ENCODE measurements at places on chromosomes 5 and 9. TPM values are rescaled to one million over a fixed set of nuclear protein-coding genes. Genes with fewer than 3 reads are reported as not detected.
A peak's percentile ranks its signal among the peaks of the same experiment; 100 is the strongest.

GRCh38 chr5:89711526-89711925 is 698.0 kb downstream of the CETN3 start:
- no peaks in the 10 kb centered on the region for H3K36me3 ChIP-seq
- no peak overlapping the region for H3K27ac ChIP-seq
- no peaks in the 10 kb centered on the region for H3K27me3 ChIP-seq
- no peaks in the 10 kb centered on the region for H3K4me1 ChIP-seq

DNA sequence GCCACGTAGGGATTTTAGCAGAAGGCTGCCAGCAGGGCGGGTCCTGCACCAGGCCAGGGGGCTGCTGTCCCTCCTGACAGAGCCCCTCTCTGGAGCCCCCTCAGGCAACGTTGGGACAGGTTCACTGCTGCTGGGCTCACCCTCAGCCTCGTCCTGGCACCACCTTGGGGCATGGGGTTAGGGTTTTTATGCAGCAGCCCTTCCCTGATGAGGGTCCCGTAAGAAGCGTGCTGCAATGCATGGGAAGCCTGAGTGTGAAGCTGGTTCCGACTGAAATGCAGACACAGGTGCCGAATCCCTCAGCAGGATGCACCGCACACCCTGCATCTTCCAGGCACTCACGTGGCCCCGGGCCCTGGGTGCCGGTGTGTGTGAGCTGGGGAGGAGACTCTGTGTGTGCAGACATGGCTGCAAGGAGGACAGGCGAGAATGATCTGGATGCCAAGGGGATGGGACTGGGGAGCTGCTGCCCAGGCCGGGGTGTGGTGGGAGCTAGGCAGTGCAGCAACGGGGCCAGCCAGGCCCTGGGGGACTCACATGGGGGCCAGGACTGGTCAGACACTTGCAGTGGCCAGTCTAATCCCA is 27.1 kb downstream of the ZDHHC11B start:
- peak overlapping the region; percentile 10 for H3K27ac ChIP-seq
- peaks cover 20% of the 10 kb centered on the region for H3K4me1 ChIP-seq
- no peak overlapping the region for H3K4me3 ChIP-seq
- DNase-seq = no peak
- H3K27me3 ChIP-seq = peaks cover 58% of the 10 kb centered on the region

DNA sequence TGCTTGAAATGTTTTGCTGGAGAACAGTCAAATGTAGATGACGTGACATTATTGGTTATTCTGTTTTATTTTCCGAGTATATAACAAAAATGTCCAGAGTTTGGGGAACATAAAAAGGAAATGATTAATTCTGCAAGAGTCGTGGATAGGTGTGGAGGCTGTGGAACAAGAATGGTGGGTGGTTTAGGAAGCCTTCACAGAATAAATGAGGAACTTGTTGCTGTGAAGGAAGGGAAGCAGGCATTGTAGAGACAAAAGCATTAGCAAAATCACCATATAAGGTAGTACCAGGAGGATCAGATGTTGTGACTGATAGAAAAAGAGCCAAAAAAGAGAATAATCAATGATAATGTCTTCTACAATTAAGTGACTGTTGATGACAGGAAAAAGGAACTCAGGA is 66.2 kb upstream of the CNTLN start:
- no peaks in the 10 kb centered on the region for H3K27me3 ChIP-seq
- H3K36me3 ChIP-seq = no peaks in the 10 kb centered on the region

GRCh38 chr9:5263351-5264218 is 32.4 kb downstream of the INSL4 start:
- H3K36me3 ChIP-seq = no peaks in the 10 kb centered on the region
- peaks cover 13% of the 10 kb centered on the region for H3K4me1 ChIP-seq
- H3K27ac ChIP-seq = no peak overlapping the region
- no peaks in the 10 kb centered on the region for H3K27me3 ChIP-seq

- H3K27ac ChIP-seq = no peak within 1 kb of the TSS
- peaks cover 31% of the 10 kb centered on the region for H3K27me3 ChIP-seq
- peak; percentile 54 for DNase-seq
These were observed at the start of gene TRPM6 for GRCh38 chr9:74887041-74887980. Gene TRPM6 (minus strand): TSS chr9:74887921. CDS start chr9:74887856, 65 bp downstream.

DNA sequence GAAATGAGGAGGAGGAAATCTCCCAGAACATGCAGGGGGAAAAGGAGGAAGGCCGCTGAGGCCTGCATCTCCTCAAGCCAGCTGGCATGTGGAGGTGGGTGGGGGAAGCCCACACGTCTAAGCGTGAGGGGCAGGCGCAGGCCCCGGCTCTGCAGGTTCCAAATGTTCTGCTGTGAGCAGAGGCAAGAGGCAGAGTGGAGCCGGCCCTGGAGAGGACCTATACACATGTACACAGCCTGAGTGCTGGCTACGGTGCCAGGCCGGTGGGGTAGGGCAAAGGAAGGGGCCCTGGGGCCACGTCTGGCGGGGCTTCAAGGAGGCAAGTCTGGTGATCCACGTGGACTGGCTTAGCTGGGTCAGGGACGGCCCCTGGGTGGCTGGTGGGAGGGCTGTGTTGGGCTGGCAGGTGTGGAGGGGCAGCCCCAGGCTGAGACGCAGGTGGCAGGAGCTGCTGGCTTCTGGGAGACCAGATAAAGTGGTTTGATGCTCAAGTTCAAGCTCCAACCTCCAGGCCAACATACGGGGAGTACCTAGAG is 26.4 kb downstream of the LPCAT1 start:
- H3K4me1 ChIP-seq = no peaks in the 10 kb centered on the region
- H3K27ac ChIP-seq = no peak overlapping the region
- DNase-seq = no peak
- H3K4me3 ChIP-seq = no peak overlapping the region
- H3K36me3 ChIP-seq = peaks cover 13% of the 10 kb centered on the region

GRCh38 chr9:136854113-136854841 is 2.1 kb downstream of the MAMDC4 start:
- DNase-seq = no peak
- peaks cover 38% of the 10 kb centered on the region for H3K36me3 ChIP-seq
- no peaks in the 10 kb centered on the region for H3K27me3 ChIP-seq
- H3K4me3 ChIP-seq = no peak overlapping the region
- H3K4me1 ChIP-seq = no peaks in the 10 kb centered on the region

DNA sequence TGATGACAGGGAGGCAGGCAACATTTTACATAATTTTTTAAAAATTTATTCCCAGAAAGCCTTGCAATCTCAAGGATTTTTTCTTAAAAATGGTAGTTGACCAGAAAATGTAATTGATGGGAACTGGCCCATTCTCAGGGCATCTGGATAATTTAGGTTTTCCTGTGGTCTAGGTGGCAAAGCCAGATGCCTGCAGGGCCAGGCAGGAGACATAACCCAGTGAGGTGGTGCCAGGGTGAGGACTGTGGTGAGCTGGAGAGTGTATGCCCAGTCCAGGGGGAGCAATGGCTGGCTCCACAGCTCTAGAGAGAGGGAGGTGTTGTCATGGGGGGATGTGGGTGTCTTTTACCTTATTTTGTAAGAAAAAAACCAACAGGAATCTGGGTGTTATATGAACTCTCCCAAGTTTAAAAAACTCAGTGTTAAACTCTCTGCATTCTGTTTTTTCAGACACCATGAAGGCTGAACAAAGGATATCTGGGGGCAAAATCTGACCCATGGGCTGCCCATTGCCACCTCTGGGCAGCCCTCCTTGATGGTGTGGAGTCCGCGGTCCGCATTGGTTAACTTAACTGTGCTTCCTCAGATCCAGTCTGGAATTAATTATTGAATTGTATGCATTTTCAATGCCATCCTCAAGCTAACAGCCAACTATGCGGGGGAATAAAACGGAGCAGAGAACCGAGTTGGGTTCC is 43.9 kb downstream of the BOD1 start:
- H3K4me3 ChIP-seq = peak overlapping the region; percentile 37
- peaks cover 32% of the 10 kb centered on the region for H3K27me3 ChIP-seq
- H3K4me1 ChIP-seq = peaks cover 11% of the 10 kb centered on the region

GRCh38 chr5:76365561-76365960 is 37.5 kb upstream of the IQGAP2 start:
- H3K36me3 ChIP-seq = no peaks in the 10 kb centered on the region
- peaks cover 14% of the 10 kb centered on the region for H3K4me1 ChIP-seq
- H3K27ac ChIP-seq = no peak overlapping the region
- DNase-seq = no peak
- no peaks in the 10 kb centered on the region for H3K27me3 ChIP-seq

GRCh38 chr5:61878471-61878870 is 427.5 kb upstream of the KIF2A start:
- no peaks in the 10 kb centered on the region for H3K36me3 ChIP-seq
- DNase-seq = no peak
- H3K4me1 ChIP-seq = no peaks in the 10 kb centered on the region
- no peak overlapping the region for H3K4me3 ChIP-seq

DNA sequence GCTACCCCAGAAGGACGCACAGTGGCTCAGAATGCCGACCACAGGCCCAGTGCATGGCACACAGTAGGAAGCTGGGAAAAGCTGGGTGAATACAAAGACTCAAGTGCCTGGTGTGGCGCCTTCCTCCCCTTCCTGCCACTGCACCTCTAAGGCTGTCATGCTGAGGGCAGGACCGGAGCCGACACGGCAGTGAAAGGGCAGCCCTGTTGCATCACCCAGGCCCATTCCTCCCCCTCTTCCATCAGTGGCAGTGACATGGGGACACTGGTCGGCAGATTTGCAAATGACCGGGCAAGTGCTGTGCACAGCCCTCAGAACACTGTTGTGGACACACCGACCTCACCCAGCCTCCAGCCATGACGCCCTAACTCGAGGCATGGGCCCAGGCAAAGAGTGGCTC is 84.0 kb downstream of the STK10 start:
- no peak overlapping the region for H3K4me3 ChIP-seq
- H3K36me3 ChIP-seq = peaks cover 6% of the 10 kb centered on the region
- peaks cover 20% of the 10 kb centered on the region for H3K4me1 ChIP-seq
- H3K27me3 ChIP-seq = no peaks in the 10 kb centered on the region

DNA sequence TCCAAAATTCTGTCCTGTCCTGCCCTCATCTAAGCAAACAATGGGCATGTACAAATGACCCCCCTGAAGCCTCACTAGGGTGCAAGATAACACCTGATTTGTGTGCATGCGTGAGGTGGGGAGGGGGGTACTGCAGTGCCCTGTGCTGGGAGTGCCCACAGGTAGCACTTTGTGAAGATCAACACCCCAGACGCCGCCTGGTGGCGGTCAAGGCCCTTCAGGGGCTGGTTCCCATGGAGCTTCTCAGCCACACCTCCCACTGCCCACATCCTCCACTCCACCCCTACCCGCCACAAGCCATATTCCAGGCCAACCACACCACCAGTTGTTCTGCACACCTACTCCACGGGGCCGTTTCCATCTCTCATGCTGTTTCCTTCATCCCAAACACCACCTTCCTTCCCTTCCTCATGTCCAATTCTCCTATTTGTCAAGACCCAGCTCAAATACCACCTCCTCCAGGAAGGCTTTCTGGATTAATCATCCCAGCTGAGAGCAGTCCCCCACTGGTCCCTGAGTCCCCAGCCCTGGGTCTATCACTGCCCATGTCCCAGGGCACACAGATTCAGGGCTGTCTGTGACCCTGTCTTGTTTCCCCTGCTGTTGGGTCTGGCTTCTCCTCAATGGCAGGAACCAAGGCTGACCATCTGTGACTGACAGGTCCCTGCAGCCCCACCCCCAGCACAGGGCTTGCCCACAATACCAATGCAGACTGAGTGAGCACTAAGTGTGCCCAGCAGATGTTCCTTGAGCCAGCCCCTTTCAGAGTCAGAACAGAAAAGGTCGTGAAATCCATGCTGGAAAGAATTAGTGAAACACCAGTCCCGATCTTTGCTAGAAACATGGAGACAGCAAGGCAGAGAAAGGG is 178.4 kb downstream of the PAX5 start:
- no peak overlapping the region for H3K27ac ChIP-seq
- no peak overlapping the region for H3K4me3 ChIP-seq
- no peaks in the 10 kb centered on the region for H3K4me1 ChIP-seq
- DNase-seq = peak; percentile 41

DNA sequence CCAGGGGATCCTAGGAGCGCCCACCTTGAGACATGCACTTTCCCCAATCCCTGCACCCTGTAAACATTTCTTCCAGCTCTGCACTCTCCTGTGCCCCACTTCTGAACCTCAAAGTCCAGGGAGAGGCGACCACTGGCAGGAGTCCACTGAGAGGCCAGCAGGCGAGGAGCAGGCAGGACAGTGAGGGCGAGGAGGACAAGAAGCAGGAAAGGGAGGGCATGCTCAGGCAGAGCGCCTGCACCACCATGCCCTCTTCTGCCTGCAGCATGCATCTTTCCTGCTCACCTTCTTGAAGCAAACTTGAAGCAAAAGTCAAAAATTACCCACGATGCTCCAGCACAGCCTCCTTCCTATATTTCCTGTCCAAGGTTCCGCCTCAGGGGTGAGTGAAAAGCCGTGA is 10.1 kb downstream of the ARSB start:
- DNase-seq = no peak
- peaks cover 32% of the 10 kb centered on the region for H3K4me1 ChIP-seq

DNA sequence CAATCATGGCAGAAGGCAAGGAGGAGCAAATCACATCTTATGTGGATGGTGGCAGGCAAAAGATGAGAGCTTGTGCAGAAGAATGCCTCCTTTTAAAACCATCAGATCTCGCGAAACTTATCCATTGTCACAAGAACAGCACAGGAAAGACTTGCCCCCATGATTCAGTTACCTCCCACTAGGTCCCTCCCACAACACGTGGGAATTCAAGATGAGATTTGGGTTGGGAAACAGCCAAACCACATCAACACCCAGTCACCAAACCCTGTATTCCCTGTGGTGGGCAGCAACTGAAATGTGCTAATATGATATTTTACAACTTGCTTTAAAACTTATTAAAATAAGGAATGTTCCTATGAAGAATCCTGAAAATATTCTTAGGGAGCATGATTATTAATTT is 54.2 kb downstream of the RASGRF2 start:
- H3K36me3 ChIP-seq = no peaks in the 10 kb centered on the region
- H3K27ac ChIP-seq = no peak overlapping the region
- DNase-seq = no peak
- peaks cover 2% of the 10 kb centered on the region for H3K4me1 ChIP-seq
- no peaks in the 10 kb centered on the region for H3K27me3 ChIP-seq

- no peak for DNase-seq
- peaks cover 40% of the 10 kb centered on the region for H3K27me3 ChIP-seq
- H3K27ac ChIP-seq = no peak overlapping the region
- no peak overlapping the region for H3K4me3 ChIP-seq
- H3K4me1 ChIP-seq = no peaks in the 10 kb centered on the region
- H3K36me3 ChIP-seq = no peaks in the 10 kb centered on the region
These were observed 145.6 kb downstream of the HSD17B3 start for GRCh38 chr9:96156171-96156974.

DNA sequence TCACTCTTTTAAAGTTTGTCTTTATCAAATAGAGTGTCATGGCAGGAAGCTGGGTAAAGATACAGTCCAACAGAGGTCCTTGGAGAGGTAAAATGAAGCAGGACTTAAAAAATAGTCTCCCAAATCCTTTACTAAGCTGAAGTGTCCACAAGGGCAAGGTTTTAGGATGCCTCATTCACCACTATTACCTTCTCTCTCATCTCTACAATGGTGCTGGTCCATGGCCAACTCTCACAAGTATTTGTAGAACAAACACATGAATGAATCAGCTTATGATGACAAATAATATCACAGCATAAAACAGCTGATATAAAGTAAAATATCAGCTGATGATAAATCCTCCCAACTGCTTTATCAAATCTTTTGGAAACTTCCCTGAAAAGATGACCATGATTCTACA is 162.3 kb upstream of the ZNF462 start:
- no peak overlapping the region for H3K4me3 ChIP-seq
- H3K36me3 ChIP-seq = no peaks in the 10 kb centered on the region
- no peak for DNase-seq
- no peak overlapping the region for H3K27ac ChIP-seq
- H3K4me1 ChIP-seq = peaks cover 14% of the 10 kb centered on the region
- H3K27me3 ChIP-seq = no peaks in the 10 kb centered on the region

INSL6 gene
- total RNA-seq = not detected

LIFR gene
- 7.6 TPM for total RNA-seq
